CMK (cell line): ENCODE measurements at places on chromosomes 7 and 10.

DNA sequence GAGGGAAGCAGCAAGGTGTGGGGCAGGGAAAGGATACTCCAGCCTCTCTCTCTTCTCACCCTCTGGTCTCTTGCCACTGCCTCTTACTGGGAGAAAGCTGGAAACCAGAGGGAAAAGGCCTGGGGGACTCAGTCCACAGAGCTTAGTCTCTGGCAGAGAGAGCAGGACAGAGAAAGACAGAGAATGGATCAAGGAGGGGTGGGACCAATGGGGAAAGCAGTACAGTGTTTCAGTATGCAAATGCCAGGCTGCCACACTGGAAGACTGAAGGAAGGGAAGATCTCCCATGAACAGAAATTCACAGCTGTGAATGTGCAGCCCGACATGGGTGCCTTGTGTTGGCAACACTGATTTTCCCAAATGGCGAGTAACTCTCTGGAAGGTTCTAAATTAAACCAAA, 40.4 kb downstream of the CREB5 start:
- no peak for DNase-seq

DNA sequence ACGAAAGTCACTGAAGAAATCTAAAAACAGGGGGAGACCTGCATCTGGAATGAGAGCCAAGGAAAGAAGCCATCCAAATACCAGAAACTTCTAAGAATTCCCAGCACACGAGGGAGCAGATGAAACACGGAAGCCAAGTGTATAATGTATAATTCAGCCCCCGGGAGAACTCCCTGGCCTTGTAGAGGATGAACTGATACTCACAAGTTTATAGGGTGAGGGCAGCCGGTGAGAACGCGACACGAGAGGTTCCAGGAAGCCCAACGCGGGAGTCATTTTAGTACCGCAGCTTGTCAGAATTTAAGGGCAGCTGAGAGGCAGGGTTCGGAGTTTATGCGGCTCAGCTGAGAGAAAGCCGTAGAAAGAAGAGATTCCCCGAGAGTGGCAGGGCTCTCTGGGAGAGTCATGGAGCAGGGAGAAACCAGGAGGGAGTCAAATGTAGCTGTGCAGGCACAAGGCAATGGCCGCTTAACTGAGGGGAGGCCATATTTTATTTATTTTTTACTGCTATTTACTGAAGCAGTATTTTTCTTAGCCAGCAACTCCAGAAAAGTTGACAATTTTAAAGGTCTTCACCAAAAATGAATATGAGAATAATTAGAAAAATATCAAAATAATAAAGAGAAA, 164.0 kb downstream of the NPSR1 start:
- DNase-seq = no peak

DNA sequence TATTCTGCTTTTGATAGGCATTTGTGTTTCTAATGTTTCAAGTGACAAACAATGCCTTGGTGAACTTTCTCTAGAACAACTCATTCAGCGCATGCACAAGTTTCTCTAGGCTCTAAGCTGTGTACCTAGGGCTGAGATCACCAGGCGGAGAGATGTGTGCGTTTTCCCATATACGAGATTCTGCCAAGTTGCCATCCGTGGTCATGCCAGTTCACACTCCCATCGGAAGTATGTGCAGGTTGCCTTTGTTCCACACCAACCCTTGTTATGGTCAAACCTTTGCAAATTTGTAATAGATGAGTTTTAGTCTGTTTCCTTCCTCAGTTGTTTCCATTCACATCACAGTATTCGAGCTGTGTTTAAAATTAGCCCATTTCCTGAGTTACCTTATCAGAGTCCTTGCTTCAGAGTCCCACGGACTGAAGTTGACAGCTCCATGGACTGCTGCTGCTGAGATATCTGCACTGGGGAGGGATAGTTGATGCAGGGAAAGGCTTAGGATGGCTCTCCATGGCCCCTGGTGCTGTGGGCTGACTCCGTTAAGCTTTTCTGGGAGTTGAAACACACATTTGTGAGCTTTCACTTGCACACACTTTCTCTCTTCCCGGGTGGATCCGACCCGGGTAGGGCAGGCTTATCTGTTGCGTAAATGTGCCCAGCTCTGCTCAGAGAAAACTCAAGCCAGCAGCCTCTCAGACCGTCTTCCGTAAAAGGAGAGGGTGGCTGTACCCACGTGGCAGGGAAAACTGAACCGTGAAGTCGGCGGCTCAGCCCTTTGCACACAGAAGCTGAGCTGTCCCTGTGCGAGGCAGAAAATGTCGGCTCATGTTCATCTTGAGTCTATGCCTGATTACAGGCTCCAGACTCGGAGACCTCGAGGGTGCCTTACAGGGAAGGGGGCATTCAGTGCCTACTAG, 49.4 kb downstream of the HK1 start:
- no peak for DNase-seq

- DNase-seq = no peak
Measured at GRCh38 chr10:69516316-69516715, 56.9 kb downstream of the NEUROG3 start.

DNA sequence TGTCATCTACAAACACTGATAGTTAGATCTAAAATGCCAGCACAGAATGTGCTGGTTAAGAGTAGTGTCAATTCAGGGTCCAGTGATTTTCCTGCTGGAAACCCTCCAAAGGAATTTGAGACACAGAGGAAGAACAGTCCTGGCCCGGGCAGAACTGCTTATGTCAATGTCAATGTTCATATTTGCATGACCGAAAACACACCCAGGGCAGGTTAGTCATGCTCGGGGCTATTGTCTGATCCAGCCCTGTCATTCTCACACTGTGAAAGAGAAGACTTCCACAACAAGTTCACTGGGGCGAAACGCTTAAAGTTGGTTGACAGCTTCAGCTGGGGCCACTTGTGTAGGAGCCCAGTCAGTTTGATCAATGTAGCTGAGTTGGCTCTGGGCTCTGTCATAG, 139.3 kb downstream of the C1GALT1 start:
- no peak for DNase-seq

GRCh38 chr10:100866575-100867098, 46.1 kb upstream of the SLF2 start:
- DNase-seq = no peak

DNA sequence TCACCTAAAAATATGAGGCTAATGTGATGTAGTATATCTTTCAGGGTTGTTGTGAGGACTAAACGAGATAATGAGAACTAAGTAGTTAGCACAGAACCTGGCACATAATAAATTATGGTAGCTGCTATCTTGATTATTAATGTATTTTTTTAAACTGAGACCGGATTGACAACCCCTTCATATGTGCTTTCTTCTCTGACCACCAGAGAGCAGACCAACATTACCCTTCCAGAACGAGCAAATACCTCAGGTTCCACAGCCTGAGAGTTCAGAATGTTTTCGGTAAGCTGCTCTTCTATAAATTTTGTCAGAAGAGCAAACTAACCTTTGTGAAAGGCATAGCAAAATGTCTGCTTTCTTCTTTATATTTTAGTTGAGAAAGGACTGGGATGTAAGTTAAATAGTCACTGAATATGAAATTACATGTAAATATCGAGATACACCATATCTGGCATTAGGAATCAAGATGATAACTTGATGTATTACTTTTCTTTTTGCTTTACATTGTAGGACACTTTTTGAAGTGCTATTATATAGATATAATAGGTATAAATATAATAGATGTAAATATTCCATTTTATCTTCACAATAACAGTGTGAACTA, 13.6 kb upstream of the BPGM start:
- DNase-seq = no peak

DNA sequence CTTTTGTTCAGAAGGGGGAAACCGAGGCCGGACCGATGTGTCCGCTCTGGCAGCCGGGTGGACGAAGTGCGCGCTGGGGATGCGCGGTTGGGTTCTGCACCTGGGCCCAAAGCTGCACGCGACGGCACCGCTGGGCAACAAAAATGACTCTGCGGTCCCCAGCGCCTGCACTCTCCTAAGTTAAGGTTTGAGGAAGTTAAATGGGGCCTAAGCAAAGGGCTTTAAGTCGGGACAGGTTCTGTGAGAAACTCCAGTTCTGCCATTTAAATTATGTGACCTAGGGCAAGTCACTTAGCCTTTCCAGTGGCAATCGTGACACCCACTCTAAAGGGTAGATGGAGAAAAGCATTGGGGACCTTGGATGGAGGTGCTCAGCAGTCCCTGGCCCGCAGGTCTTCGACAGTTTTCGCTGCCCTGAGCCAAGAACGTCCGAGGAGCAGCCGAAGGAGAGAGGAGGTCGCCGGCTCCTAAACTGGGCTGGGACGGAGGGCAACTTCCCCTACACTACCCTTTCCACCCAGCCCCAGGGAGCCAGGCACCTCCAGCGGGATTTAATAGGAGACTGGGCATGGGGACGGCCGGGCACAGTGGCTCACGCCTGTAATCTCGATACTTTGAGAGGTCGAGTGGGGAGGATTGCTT, 534 bp upstream of the ACBD5 start:
- DNase-seq = no peak

DNA sequence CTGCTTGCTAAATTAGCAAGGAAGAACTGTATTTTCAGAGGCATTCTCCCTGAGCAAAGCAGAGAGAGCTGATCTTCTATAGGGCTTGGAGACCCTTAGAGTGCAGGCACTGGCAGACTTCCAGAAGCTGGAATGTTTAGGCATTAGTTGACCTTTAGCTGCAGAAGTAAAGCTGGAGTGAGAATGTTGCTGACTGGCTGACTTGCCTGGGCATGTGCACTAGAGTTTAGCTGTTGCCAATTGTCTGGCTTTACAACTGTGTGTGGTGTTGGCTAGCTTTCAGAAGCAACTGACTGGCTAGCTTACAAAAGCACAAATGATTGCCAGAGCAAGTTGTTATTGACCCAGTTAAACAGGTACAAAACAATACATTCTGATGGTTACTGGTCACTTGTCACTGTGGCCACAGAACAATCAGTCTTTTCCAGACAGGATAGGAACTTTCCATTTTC, 25.1 kb downstream of the FAM13C start:
- DNase-seq = no peak

- DNase-seq = no peak
Measured at GRCh38 chr7:29331163-29331562, 136.6 kb downstream of the CHN2 start.

DNA sequence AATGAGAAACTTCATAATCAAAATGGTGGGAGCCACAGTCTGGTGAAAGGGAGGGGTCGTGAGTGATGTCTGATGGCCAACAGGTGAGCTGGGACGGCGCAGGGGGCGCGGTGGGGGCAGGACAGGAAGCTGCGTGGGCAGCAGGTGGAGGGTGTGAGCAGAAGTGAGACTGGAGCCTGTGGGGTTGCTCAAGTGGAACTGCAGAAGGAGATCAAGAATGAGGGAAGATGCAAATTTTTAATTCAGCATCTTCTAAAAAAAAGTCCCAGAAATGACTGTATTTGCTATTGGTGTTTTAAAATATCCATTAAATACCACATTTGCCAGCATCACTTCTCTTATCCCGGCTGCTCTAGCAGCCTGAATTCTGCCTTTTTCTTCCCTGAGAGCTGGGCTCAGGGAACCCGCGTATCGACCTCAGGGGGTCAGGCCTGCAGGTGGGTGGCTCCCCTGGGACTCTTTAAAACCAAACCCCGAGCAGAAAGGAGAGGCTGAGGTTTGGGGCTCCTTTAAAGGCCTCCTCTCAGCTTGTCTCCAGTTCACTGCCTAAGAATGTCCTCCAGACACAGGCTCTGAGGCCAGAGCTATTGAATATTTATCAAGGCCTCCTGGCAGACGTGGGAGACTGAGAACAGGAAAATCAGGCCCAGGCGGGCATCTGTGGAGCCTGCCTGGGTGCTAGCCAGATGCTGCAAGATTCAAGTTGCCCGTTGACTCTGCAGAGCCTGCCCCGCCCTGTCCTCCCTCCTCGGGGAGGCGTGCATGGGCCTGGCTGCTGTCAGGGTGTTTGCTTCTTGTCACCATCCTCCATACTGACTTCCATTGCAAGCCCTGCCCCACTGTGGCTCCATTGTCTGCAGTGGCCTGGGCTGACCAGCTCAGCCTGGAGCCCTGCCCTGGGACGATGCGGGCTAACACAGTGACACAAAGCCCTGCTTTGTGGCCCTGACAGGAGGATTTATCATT, 53.9 kb downstream of the SYPL1 start:
- no peak for DNase-seq

DNA sequence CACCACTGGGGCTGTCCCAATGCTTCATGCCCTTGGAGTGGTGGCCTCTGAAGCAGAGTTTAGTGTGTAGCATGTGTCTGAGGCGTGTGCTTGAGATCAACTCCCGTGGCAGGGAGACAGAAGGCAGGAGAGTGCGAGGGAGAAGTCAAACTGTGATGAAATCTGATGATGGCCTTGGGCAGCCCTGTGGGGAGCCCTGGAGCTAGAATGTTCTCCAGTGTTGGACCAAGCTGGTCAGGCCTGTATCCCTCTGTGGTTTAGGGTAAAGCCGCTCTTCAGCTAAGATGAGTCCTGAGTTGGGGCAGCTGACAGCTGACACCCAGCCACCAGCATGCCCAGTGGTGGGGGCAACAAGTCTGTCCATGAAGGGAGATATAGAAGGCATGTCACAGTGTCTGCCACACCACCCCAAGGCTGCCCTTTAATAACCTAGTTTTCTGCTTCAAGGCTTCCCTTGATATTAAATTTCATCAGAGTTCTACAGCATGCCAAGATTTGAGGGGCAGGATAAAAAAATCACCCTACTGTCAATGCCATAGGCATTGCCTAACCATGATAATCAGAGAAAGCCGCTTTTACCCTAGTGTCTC, 170.5 kb upstream of the SVIL start:
- no peak for DNase-seq

DNA sequence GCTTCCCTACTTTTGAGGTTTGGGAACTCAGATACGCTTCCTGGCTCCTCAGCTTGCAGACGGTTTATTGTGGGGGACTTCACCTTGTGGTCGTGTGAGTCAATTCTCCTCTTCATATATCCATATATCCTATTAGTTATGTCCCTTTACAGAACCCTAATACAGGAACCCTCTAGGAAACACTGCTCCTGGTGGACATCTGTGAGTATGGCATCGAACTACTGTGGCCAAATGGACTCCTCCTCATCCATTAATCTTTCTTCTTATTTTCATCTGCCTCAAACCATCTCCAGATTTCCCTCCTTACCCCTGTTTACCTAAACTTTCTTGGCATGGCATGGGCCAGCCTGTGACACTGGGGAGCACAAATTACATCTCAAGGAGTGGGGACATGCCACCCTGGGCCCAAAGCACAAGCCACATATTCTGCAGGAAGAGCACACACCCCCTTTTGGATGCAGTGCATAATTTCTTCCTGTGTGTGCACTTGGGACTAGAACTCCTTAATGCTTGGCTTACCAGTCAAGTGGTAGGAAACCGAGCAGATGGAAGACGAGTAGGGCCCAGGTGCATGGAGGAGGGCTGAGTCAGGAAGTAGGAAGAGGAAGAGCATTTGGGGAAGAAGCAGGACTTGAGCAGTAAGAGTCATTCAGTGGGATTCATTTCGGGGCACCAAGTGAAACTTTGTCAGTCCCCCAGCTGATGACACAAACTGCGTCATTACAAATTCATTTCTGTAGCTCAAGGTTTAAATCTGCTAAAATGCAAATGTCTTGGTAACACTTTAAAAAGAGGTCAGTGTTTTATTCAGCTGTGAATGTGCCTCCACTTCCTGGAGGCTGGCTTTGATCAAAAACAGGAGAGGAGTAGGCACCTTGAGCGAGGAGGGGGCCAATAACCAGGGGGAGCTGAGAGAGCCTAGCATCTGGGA, 80.8 kb upstream of the PLXNA4 start:
- no peak for DNase-seq

- DNase-seq = no peak
Measured at GRCh38 chr10:128025951-128026350, 100.3 kb downstream of the MKI67 start.
